ENCODE measurements at places on chromosomes 7 and 10.

- DNase-seq, result no peak
Measured at GRCh38 chr7:108415821-108416536, 40.3 kb downstream of the NRCAM start.

DNA sequence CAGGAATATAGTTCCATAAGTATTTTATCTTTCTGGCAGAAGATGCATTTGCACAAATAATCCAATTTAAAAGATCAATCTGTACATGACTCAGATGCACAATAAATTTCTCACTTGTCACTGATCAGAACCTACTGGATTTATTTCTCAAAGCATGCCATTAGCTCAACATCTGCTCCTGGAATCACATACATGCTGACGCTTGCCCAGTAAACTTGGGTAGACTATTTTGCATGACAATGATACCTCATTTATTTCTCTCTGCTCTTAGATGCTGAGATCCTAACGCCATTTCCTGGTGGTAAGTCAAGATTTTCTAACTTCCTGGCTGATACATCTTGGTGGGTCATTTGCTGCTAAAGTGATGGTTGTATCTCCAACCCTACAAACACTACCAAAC lies 33.8 kb upstream of the C10orf120 start:
- DNase-seq, result no peak

- DNase-seq, result no peak
Measured at GRCh38 chr7:148483515-148484308, 106.9 kb upstream of the C7orf33 start.

GRCh38 chr10:18474118-18474455 lies 177.3 kb downstream of the NSUN6 start:
- DNase-seq, result no peak

DNA sequence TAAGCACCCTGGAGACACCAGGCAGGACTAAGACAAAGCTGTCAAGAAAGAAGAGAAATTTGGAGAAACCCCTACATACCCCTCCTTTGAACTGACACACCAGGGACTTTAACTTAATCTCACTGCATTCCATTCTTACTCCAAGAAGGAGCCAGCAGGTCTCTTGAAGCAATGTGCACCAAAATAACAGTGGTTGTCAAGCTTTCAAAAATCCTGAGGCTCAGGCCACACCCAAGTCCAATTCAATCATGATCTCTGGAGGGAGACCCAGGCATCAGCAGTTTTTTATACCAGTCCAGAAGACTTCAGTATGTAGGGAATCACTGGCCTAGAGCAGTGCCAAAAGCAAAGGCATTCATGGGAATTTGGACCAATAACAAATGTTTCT lies 6.8 kb downstream of the SLC25A13 start:
- DNase-seq, result no peak

- DNase-seq, result no peak
Measured at GRCh38 chr10:24513155-24513554, 210.5 kb downstream of the ARHGAP21 start.

DNA sequence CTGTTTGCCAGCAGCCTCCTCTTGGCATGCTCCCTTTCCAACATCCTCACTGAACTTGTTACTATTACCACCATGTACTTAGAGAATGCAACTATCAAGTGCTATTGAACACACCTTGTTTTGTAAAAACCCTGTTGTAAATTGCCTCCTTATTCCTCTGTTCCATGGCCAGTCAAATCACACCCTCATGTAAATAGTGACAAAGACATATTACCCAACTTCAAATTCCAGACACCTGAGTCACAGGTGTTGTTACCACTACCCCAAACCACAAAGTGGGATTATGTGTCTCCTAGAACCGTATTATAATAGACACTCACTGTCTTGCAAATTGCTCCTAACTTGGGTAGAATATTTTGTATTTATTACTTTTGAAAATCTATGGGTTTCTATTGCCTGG lies 263.2 kb upstream of the C7orf33 start:
- DNase-seq, result no peak

- DNase-seq, result no peak
Measured at GRCh38 chr10:79452174-79452611, 6.8 kb upstream of the ZCCHC24 start.

DNA sequence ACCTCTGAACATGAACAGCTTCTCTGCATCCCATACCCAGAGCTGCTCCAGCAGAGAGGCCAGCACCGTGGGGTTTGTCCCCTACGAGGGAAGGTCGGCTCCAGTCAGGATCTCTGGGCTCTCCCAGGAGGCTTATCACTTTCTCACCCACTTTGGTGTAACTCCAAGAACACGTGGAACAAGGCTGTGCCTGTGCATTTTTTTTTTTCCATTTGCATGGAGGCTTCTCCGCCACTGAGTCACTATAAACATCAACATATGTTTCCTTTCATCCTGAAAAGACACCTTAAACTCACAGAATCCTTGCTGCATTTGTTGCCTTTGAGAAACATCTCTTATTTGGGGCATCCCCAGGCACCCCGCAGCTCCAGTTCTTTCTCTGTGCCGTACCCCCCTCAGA lies 29.4 kb upstream of the ECHDC3 start:
- DNase-seq, result no peak

DNA sequence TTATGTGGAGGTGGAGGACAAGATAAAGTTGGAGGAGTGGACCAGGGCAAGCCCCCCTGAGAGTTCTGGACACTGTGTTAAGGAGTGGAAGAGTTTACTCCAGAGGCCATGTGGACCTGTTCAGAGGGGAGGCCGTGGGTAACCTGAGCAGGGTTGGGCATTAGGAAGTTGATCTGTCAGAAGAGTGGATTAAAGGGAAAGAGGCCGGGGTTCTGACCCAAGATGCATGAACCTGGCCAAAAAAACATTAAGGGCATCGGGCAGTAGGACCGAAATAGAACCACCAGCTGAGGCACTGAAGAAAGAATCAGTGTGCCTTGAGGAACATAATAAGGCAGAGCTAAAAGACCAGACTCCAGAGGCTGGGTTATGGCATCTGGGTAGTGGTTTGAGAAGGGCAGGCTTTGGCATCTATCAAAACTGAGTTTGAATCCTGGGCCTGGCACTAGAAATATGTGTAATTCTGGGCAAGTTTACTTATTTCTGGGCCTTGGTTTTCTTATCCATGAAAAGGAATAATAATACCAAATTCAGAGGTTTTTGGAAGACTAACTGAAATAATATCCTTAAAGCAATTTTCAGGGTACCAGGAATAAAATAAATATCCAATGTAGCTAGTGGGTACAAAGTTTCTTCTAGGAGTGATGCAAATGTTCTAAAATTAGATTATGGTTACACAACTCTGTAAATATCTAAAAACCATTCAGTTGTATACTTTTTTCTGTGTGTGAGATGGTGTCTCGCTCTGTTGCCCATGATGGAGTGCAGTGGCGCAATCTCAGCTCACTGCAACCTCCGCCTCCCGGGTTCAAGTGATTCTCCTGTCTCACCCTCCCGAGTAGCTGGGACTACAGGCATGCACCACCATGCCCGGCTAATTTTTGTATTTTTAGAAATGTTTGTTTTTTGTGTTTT lies 10.9 kb upstream of the FRAT1 start:
- DNase-seq, result no peak

DNA sequence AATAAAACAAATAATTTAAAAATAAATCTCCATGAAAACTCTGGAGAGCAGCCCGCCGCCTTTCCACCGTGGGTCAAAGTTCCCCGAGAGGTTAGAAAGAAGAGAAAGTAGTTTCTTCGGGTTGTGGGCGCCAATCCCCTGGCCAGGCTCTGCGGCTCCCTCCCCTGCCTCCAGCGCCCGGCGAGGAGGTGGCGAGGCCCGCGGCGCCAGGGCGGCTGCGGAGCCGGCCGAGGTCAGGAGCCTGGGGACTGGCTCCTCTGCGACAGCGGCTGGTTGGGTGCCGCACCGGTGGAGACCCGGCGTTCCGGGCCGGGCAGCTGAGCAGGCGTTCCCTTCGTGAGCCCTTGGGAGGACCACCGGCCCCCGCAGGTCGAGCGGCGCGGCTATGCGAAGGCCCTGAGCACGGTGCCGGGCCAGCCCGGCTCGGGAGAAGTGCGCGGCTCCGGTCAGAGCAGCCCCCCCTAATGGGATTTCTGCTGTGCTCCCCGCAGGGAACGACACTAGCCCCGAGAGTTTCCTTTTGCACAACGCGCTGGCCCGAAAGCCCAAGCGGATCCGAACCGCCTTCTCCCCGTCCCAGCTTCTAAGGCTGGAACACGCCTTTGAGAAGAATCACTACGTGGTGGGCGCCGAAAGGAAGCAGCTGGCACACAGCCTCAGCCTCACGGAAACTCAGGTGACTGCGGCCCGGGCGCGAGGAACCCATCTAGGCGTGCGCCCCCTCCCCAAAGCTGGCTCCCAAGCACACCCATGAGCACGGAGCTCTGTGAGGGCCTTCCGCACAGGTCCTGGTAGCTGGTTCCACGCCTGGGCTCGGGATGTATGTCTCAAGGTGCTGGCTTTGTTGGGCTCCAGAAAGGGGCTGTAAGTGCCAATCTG lies 2.8 kb downstream of the EMX2 start:
- no peak for DNase-seq

DNA sequence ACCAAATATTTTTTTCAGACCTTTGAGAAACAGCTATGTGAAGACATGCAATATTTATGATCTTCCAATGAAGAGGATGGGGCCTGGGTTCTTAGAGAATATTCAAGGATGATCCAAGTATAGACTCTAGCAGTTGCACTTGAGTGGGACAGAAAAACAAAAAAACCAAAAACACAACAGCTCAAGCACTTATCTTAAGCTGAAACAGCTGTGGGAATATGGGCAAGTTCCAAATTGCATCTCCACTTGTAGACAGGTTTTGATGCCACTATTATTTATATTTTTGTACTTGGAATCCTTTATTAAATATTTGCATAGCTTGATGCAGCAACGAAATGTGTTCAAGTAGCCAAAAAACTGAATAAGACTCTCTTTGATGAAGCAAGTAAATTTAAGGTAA lies 2.2 kb upstream of the PDK4 start:
- no peak for DNase-seq

GRCh38 chr7:116177009-116177408 lies 33.3 kb upstream of the TES start:
- no peak for DNase-seq

DNA sequence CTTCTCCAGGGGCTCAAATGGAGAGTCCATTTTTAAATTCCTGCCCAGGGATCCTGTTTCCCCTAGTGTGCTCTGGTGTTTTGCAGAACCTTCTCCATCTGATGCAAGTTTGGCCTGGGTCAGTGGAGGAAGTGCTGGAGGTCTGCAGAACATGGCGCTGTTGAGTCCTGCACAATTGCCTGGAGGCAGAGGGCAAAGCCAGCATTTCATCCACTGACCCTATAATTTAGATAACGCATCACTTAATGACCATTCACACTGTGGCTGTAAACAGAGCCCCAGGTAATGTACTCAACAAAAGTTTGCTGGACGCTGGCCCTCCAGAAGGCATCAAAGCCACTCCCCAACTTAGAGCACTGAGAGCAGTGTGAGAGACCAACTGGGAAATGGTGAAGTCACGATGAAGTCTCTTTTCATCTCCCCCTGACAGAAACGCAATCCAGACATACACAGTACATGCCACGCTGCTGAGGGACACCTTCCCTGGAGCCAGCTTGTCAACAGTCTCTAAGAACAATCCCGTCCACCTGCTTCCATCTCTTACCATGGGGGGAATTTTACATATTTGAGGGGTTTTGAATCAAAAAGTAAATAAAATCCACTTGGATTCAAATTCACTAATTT lies 13.4 kb downstream of the C10orf71 start:
- no peak for DNase-seq

GRCh38 chr10:70575486-70575873 lies 27.1 kb downstream of the PRF1 start:
- DNase-seq, result no peak

GRCh38 chr10:122487174-122487765 lies 25.9 kb downstream of the HTRA1 start:
- DNase-seq, result no peak

DNA sequence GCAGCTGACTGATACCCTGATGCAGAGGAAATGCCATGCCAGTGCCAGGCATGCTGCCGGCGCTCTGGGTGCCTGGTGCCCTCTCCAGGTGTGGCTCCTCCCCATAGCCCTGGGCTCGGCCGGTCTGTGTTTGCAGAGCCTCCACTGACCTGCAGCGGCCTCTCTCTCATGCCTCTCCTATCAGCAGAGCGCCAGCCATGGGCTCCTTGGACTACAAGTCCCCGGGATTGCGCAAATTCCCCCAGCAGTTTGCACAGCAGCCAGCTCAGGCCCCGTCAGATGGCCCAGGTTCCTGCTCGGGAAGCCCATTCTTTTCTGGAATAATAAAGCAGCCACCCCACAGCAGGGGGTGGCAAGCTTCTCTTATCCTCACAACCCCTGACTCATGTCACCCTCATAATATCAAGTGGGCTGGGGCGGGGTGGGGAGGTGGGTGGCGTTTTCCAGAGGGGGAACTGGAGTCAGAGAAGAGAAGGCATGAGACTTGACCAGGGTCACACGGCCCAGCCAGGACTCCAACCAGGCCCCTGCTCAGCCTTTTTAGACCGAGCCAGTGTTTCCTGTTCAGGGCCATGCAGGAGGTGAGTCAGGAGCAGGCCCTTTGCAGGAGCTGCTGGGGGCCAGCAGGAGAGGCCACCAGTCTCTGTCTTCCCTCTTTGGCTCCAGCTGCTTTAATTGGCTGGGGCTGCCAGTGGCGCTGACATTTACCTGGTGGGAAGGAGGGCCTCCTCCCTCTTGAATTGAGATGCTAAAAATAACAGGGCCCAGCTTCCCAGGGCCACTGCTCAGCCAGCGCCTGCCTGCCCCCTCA lies 58.6 kb downstream of the ZMIZ1 start:
- DNase-seq, result no peak

- no peak for DNase-seq
Measured at GRCh38 chr10:123202506-123202905, 48.3 kb downstream of the BUB3 start.

DNA sequence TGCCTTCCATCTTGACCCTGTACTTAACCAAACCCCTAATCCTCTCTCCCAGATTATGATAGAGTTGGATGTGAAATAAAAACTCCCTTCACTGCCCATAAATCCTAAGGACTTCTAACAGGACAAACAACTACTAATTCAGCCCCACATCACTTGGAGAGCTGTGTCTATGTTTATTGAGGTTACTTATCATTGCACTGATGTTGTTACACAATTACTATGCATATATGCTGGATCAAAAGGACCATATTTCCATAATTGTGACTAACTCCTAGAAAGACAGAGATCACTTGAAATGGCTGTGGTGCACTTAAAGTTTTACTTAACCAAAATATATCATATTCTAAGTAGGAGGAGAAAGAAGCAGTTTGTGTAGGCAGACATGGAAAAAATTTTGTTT lies 144.9 kb upstream of the AGK start:
- no peak for DNase-seq
